ENCODE measurements at places on chromosomes 13 and 19. TPM values are rescaled to one million over a fixed set of nuclear protein-coding genes. Genes with fewer than 3 reads are reported as not detected.

GRCh38 chr13:91078093-91078679, 269.3 kb upstream of the MIR17HG start:
- H3K4me1 ChIP-seq: no peaks in the 10 kb centered on the region
- H3K36me3 ChIP-seq: no peaks in the 10 kb centered on the region
- no peak for DNase-seq
- H3K27me3 ChIP-seq: no peaks in the 10 kb centered on the region
- H3K27ac ChIP-seq: no peak overlapping the region
- no peak overlapping the region for H3K4me3 ChIP-seq

The FCAR gene
- total RNA-seq: not detected

DNA sequence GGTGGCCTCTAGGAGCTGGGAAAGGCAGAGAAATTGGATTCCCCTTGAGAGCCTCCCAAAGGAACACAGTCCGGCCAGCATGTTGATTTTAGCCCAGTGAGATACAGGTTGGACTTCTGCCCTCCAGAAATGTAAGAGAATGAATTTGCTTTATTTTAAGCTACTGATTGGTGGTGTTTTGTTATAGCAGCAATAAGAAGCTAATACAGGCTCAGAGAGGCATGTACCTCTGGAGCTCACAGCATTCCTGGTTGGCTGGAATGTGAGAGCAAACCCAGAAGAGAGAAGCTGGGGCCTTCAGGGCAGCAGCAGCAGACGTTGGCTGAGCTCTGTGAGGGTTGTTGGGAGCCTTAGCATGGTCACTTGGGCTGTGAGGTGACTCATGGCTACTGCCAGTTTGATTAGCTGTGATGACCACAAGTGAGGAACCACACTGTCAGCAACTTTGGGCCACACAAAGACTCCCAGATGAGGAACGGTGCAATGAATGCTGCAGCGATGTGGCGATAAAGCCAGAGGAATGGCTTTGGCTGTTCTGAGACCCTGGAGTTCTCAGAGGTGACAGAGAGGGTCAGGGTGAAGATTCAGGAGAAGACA, 80.1 kb downstream of the CYSLTR2 start:
- H3K27ac ChIP-seq: no peak overlapping the region
- no peak overlapping the region for H3K4me3 ChIP-seq
- H3K27me3 ChIP-seq: no peaks in the 10 kb centered on the region
- no peaks in the 10 kb centered on the region for H3K36me3 ChIP-seq
- no peak for DNase-seq

GRCh38 chr13:46149272-46150133, 32.5 kb downstream of the LCP1 start:
- H3K27me3 ChIP-seq: no peaks in the 10 kb centered on the region
- H3K4me1 ChIP-seq: no peaks in the 10 kb centered on the region
- no peak overlapping the region for H3K27ac ChIP-seq
- no peak overlapping the region for H3K4me3 ChIP-seq
- DNase-seq: no peak

The PRR36 gene
- 1.9 TPM for total RNA-seq

DNA sequence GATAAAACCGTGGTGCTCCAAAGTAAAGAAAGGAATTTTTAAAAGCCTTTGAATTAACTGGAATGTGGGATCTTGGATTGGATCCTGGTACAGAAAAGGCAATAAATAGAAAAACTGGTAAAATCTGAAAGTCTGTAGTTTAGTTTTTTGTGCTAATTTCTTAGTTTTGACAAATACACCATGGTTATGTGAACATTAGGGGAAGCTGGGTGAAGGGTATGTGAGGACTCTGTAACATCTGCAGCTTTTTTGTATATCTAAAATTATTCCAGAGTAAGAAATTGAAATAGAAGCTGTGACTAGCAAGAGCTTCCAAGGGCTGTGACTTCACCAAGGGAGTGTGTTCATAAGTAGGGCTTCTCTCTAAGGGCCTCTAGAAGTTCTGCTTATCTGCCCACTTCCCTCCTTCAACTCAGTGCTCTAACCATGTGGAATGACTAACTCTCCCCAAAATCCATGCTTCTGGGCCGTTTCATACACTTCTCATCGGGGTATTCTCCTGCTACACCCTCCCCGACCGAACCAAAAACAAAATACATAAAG, 26.5 kb downstream of the ARHGAP35 start:
- no peak for DNase-seq
- no peaks in the 10 kb centered on the region for H3K36me3 ChIP-seq
- no peaks in the 10 kb centered on the region for H3K27me3 ChIP-seq
- H3K4me3 ChIP-seq: no peak overlapping the region

DNA sequence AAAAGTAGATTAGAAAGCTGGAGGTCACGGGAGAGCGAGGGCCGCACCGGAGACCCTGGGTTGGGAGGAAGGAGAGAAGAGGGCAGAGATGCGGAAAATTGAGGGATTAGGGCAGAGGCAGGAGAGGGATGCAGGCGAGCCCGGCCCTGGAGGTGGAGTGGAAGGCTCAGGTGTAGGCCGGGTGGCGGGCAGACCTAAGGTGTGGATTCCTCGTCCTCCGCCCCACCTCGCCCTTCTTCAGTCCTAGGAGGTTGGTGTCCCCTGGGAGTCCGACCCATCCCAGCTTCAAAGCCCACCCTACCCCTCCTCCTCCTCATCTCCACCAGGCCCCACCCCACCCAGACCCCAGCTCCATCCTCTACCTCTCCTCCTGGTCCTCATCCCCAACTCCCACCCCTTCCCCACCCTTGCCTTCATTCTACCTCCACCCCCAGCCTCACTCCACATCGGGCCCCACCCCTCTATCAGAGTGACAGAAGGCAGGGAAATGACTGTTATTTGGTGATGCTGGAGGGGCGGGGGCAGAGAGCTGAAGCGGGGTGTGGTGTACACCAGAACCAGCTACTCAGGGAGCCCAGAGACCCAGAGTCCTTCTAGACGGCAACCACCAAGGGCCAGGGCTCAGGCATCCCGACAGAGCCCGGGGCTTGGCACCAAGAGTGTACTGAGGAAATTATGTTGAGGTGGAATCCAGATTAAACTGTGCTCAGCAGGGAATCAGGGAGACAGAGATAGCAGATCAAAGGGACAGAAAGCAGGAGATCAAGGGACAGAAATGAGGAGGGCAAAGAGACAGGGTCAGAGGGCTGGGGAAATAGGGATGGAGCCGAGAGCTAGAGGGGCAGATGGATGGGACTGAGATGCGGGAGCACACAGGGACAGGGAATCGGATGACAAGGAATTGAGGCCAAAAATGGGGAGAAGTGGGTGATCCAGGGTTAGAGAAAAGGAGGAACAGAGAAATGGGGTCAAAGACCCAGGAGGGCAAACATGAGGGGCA, 6.4 kb downstream of the ERFL start:
- no peak for DNase-seq
- H3K27me3 ChIP-seq: peaks cover 58% of the 10 kb centered on the region
- no peaks in the 10 kb centered on the region for H3K4me1 ChIP-seq
- H3K36me3 ChIP-seq: no peaks in the 10 kb centered on the region

GRCh38 chr13:109297628-109298027, 488.8 kb downstream of the IRS2 start:
- H3K36me3 ChIP-seq: no peaks in the 10 kb centered on the region
- H3K4me1 ChIP-seq: no peaks in the 10 kb centered on the region
- no peak overlapping the region for H3K4me3 ChIP-seq
- no peak overlapping the region for H3K27ac ChIP-seq
- DNase-seq: no peak

The ZNF729 gene
- total RNA-seq: not detected

- no peak for DNase-seq
- H3K27me3 ChIP-seq: no peaks in the 10 kb centered on the region
- H3K36me3 ChIP-seq: no peaks in the 10 kb centered on the region
- H3K4me1 ChIP-seq: no peaks in the 10 kb centered on the region
- H3K27ac ChIP-seq: no peak overlapping the region
- H3K4me3 ChIP-seq: no peak overlapping the region
Measured at GRCh38 chr19:646779-647565, 7.3 kb downstream of the FGF22 start.

GRCh38 chr13:75934889-75935288, 298.8 kb downstream of the LMO7 start:
- no peak for DNase-seq
- no peak overlapping the region for H3K27ac ChIP-seq
- H3K4me1 ChIP-seq: no peaks in the 10 kb centered on the region
- no peaks in the 10 kb centered on the region for H3K27me3 ChIP-seq
- no peaks in the 10 kb centered on the region for H3K36me3 ChIP-seq

The TGFBR3L gene
- 2.2 TPM for total RNA-seq

The ZNF223 gene
- total RNA-seq: 5.4 TPM

- no peaks in the 10 kb centered on the region for H3K36me3 ChIP-seq
- H3K4me1 ChIP-seq: no peaks in the 10 kb centered on the region
- no peak overlapping the region for H3K4me3 ChIP-seq
- H3K27ac ChIP-seq: peak overlapping the region; percentile 59
Measured at GRCh38 chr13:48818495-48819356, 157.0 kb upstream of the FNDC3A start.

DNA sequence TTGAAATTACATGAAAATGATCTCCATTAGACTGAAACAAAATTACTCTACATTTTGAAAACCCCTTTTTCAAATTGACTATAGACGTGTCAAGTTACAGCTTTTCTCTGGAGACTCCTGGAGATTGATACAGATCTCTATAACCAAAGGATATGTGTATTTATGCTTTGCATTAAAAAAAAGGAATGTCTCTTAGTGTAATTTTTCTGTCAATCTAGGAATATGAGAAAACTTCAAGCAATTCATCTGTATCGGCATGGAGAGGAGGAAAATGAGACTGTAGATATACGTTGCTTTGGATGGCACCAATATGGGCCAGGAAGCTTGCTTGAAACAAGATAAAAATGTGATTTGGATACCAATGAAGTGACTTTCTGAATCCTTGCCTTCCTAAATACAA, 286.6 kb downstream of the PCDH9 start:
- H3K27me3 ChIP-seq: no peaks in the 10 kb centered on the region
- DNase-seq: no peak
- no peak overlapping the region for H3K4me3 ChIP-seq

The DENND1C gene
- 4.5 TPM for total RNA-seq

The KLK4 gene
- not detected for total RNA-seq

The CIC gene
- total RNA-seq: 88.8 TPM

The TMC4 gene
- 18.2 TPM for total RNA-seq

DNA sequence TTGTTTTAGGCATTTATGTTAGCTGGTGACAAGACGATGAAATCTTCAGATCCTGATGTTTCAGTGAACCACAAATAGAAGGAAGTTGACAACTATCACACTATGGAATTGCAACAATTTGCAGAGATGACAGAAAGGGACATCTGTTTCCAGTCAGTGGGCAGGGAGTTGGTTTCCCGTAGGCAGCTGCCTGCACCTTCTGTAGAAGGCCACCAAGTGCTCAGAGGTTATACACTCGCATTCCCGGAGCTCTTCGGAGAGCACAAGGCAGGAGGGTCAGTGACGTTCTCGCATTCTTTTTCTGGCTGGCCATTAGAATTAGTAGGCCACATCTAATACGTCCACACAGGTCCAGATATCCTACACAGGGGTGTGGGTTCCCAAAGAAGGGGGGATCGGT, 129.4 kb downstream of the SHISA2 start:
- H3K27ac ChIP-seq: no peak overlapping the region
- no peaks in the 10 kb centered on the region for H3K36me3 ChIP-seq
- no peaks in the 10 kb centered on the region for H3K27me3 ChIP-seq
- H3K4me3 ChIP-seq: no peak overlapping the region
- no peak for DNase-seq

DNA sequence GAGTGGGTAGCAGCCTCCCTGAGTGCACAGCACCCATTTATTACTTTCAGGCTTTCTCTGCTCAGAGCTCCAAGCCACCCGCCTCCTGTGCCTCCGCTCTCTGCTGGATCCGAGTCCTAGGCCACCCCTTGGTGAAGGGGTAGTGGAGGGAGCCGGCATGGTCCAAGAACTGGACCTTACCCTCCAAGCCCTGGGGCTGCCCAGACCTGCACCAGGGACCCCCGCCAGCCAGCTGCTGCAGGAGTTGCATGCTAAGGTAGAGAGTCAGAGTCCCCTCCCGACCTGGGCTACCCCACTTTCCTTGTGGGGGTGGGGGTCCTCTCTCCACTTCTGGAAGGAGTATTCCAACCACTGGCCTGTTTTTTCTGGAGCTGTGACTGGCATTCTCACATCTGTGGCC, 2.0 kb downstream of the FAM98C start:
- H3K4me3 ChIP-seq: no peak overlapping the region
- H3K27me3 ChIP-seq: no peaks in the 10 kb centered on the region
- H3K36me3 ChIP-seq: no peaks in the 10 kb centered on the region
- H3K4me1 ChIP-seq: no peaks in the 10 kb centered on the region
- H3K27ac ChIP-seq: no peak overlapping the region

The NKG7 gene
- total RNA-seq: 3.6 TPM

GRCh38 chr13:71867131-71867814, at the start of gene DACH1:
Gene DACH1, minus strand, starts transcription at chr13:71867204.
- peak within 1 kb of the TSS; percentile 44 for H3K4me3 ChIP-seq
- H3K27ac ChIP-seq: no peak within 1 kb of the TSS
- peak; percentile 86 for DNase-seq
- peaks cover 11% of the 10 kb centered on the region for H3K4me1 ChIP-seq
- H3K36me3 ChIP-seq: no peaks in the 10 kb centered on the region
- H3K27me3 ChIP-seq: peaks cover 9% of the 10 kb centered on the region

GRCh38 chr13:26957182-26957581, 196.6 kb upstream of the GPR12 start:
- no peak overlapping the region for H3K4me3 ChIP-seq
- DNase-seq: no peak
- H3K27me3 ChIP-seq: peaks cover 15% of the 10 kb centered on the region
- H3K4me1 ChIP-seq: no peaks in the 10 kb centered on the region
- H3K27ac ChIP-seq: no peak overlapping the region
- H3K36me3 ChIP-seq: no peaks in the 10 kb centered on the region

DNA sequence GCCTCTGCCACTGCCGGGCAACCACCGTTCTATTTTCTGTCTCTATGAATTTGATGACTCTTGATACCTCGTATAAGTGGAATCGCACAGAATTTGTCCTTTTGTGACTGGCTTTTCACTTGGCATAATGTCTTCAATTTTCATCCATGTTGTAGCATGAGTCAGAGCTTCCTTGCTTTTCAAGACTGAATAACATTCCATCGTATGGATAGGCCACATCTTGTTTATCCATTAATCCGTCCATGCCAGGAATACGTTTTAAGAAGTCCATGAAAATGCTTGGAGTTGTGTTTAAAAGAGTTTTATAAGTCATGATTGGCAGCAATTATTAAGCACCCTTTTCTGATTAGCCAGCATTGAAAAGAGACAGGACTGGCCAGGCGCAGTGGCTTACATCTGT, 53.6 kb upstream of the CLDN10 start:
- DNase-seq: no peak
- H3K36me3 ChIP-seq: no peaks in the 10 kb centered on the region
- no peak overlapping the region for H3K27ac ChIP-seq
- no peak overlapping the region for H3K4me3 ChIP-seq
- H3K27me3 ChIP-seq: no peaks in the 10 kb centered on the region

The THSD8 gene
- total RNA-seq: 4.7 TPM

GRCh38 chr13:101144808-101145419, 271.4 kb downstream of the NALCN start:
- H3K27ac ChIP-seq: no peak overlapping the region
- DNase-seq: peak; percentile 28
- H3K4me3 ChIP-seq: no peak overlapping the region
- H3K27me3 ChIP-seq: no peaks in the 10 kb centered on the region
- no peaks in the 10 kb centered on the region for H3K4me1 ChIP-seq

GRCh38 chr19:10603873-10604459, 16.9 kb upstream of the AP1M2 start:
- no peaks in the 10 kb centered on the region for H3K36me3 ChIP-seq
- H3K4me3 ChIP-seq: no peak overlapping the region
- no peaks in the 10 kb centered on the region for H3K27me3 ChIP-seq
- H3K27ac ChIP-seq: peak overlapping the region; percentile 78
- no peak for DNase-seq
- peaks cover 24% of the 10 kb centered on the region for H3K4me1 ChIP-seq

- H3K27me3 ChIP-seq: no peaks in the 10 kb centered on the region
- no peak for DNase-seq
- no peaks in the 10 kb centered on the region for H3K36me3 ChIP-seq
- H3K4me1 ChIP-seq: peaks cover 13% of the 10 kb centered on the region
Measured at GRCh38 chr19:40726279-40726678, 9.4 kb downstream of the ITPKC start.

Measured in adrenal gland (tissue), 19 donors.